ENCODE measurements at places on chromosomes 5 and 9. TPM values are rescaled to one million over a fixed set of nuclear protein-coding genes. Genes with fewer than 3 reads are reported as not detected.

The TAF11L6 gene
- not detected for polyA plus RNA-seq

The BHMT gene
- polyA plus RNA-seq, result 2.3 TPM

The MARVELD2 gene
- 1.4 TPM for polyA plus RNA-seq

DNA sequence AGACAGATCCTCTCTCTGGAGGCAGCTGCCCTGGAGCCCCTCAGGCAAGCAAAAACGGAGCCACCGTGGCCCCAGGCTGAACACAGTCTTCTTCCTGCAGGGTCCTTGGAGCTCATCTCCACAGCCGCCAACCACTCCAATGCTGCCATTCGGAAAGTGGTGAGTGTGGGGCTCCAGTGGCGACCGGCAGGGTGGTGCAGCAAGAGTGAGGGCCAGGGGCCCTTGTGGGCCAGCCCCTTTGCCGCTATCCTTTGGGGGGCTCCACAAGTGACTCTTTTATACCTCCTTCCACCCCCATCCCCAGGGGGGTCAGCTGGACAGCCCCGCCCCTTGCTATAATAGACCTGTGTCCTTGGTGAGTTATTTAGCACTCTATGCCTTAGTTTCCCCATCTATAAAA lies 47.4 kb upstream of the SUSD3 start:
- peak; percentile 42 for DNase-seq

DNA sequence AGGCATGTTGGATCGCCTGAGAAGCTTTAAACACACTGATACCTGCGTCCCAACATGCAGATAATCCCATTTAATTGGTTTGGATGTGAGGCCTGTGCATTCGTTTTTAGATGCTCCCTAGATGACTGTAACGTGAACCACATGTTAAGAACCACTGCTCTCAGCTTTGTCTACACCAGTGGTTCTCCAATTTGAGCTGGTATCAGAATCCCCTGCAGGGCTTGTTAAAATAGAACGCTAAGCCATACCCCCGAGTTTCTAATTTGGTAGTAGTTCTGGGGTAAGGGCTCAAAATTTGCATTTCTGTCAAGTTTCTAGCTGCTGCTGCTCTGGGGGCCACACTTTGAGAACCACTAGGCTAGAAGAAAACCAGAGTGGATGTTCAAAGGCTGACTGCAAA lies 74.7 kb downstream of the S1PR3 start:
- DNase-seq, result no peak

DNA sequence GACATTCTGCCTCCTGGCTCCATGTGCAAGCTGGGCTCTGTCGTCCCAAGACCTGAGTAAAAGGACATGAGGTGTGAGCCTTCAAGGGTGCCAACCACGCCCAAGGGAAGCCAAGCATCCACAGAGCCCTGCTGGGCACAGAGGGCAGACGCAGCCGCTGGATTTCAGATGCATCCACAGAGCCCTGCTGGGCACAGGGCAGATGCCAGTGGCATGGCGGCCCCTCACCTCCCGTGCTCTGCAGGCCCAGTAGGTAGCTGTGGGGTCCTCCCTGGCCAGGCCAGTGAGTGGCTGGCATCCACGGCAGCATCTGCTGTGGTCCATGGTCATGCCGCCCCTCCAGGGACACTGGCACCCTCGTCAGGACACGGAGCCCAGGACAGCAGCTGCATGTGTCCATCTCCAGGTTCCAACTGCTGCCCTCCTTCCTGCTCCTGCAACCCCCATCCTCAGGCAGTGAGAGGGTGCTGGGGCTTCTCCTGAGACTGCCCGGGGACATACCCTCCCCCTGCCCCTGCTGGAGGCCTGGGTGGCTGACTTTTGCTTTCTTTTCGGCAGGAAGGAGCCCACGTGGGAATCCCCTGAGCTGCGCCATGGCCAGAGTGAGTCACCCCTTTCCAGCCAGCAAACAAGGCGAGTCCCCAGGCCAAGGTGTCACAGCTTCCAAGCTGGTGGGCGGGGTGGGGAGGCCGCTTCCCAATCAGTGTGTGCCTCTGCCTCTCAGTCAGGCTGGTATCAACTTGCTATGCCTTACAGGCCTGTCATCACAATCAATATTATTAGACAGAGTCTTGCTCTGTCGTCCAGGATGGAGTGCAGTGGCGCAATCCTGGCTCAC lies 4.0 kb upstream of the TRAF2 start:
- DNase-seq, result peak; percentile 87

GRCh38 chr9:127873886-127874285 lies 3.6 kb downstream of the AK1 start:
- DNase-seq, result peak; percentile 92

GRCh38 chr5:170475294-170476000 lies 28.4 kb upstream of the KCNIP1 start:
- DNase-seq, result no peak

- DNase-seq, result no peak
These were observed at the start of gene BHMT for GRCh38 chr5:79111387-79111959. TSS of gene BHMT (plus strand) at chr5:79111809. CDS start at chr5:79111886, 77 bp downstream.
